ENCODE measurements at places on chromosomes 5 and 9.

DNA sequence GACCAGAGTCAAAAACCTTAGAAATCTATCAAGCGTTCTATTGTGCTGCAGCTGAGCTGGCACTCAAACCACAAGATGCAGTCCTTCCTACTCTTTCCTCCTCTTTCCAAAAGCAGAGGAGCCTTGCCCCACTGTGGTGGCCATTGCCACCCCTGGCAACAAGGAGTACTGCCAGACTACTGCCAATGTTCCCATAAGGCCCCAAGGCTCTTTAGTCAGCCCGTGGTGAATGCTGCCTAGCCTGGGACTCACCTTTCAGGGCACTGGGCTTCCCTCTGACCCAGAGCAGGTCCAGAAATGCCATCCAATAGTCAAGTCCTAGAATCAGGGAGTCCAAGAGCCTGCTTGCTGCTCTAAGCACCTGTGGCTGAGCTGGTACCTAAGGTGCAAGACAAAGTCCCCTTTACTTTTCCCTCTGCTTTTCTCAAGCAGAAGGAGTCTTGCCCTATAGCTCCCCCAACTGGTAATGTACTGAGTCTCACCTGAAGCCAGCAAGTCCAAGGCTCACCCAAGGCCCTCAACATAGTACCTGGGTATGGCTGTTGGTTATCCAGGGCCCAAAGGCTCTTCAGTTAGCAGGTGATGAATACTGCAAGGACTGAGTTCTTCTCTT is 219.4 kb downstream of the ATPSCKMT start:
- no peak for DNase-seq

GRCh38 chr9:137972988-137973470 is 95.4 kb downstream of the CACNA1B start:
- no peak for DNase-seq

- no peak for DNase-seq
These were observed 151.3 kb downstream of the GAS1 start for GRCh38 chr9:86795823-86796553.

DNA sequence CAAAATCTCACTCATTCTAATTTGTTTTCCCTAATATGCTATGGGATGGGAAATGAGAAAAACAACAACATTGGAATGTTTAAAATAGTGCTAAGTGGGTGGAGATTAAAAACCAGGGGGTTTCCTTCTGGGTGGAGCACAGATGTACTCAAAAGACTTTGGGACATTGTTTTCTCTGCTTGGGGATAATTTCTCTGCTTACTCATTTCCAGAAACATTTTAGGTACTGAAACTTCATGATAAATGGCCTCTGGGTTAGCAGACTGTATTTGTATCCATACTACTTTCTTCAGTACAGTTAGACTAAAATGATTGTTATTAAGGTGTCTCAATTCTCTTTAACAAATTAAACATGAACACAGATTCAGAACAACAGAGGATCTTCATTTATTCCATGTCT is 17.4 kb downstream of the ELOVL7 start:
- DNase-seq, result no peak

- DNase-seq, result no peak
These were observed 20.9 kb downstream of the SEMA5A start for GRCh38 chr5:9524941-9525340.

DNA sequence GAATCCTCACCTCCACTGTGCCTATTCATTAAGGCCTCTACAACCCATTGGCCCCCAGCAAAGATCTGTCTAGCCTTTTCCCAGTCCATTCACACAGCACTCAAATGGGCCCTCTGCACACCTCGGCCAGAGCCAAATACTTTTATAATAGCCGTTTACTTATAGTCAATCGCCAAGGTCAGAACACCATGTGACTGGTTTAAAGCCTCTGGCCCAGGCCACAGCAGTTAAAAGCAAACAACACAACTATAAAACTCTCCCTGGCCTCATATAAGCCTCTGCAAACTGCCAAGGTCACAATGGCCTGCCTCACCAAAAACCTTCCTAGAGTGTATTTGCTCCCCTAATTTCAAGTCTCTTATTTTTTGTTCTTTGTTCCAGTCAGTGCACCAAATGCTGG is 562.6 kb downstream of the CAAP1 start:
- no peak for DNase-seq

GRCh38 chr5:77946381-77947040 is 170.4 kb upstream of the TBCA start:
- no peak for DNase-seq

DNA sequence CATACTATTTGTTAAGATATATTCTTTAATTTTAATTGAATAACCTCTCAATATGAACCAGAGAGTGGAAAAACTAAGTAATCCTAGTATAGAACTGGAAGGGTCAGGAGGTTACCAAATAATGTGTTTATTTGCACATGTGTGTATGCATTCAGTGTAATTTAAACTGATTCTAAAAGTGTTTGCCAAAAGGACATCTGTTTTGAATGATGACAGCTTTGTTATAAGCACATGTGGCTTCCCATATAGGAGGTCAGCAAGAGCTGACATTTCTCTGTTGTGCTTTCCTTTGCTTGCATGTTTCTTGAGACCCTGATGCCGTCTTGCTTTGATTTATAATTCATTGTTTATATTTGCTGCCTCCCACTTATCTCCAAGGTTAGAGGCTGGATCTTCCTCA is 383.4 kb downstream of the BRINP1 start:
- DNase-seq, result no peak

DNA sequence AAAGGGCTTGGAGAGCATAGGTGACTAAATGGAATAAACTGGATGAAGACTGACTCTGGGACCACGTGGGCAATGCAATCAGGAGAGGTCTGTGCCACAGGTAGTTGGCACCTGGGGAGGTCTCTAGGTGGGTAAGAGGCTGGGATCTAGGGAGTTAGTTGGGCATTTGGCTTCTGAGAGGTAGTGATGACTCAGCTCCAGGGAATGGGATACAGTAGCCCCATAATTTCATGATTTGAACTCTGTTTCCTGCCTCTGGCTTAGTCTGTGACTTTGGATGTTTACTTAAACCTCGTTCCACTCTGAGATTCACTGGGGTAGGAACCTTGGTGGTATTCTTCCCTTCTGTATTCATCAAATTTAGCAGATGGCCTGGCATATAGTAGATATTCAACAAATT is 240.8 kb downstream of the KIF4B start:
- no peak for DNase-seq

DNA sequence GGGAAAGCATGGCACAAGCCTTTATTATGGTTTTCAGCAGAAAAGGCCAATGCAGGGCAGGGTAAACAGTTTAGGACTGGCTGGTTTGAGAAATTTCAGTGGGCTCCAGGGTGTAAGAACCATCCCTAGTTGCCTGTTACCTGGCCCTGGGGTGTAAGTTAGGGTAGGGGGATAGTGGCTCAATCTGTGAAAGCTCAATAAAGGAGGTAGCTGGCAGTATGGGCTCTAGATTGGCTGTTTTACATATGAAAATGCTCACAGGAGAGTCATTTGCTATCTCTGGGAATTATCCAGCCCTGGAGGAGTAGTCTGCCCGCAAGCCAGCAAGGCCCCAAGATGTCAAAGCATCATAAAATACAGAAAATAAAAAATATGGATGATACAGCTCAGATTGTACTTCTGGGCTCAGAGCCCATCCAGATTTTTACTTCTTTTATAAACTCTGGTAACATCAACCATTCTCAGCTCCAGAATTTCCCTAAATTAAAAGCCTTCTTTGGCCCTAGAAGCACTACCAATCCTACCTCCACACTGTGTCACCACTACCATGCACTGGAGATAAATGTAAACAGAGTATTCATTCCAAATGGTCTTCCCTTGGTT is 31.1 kb downstream of the SSBP2 start:
- no peak for DNase-seq

GRCh38 chr5:141623186-141623585 is 4.4 kb upstream of the DIAPH1 start:
- no peak for DNase-seq

- DNase-seq, result no peak
These were observed 96.6 kb upstream of the CD180 start for GRCh38 chr5:67293226-67293625.

DNA sequence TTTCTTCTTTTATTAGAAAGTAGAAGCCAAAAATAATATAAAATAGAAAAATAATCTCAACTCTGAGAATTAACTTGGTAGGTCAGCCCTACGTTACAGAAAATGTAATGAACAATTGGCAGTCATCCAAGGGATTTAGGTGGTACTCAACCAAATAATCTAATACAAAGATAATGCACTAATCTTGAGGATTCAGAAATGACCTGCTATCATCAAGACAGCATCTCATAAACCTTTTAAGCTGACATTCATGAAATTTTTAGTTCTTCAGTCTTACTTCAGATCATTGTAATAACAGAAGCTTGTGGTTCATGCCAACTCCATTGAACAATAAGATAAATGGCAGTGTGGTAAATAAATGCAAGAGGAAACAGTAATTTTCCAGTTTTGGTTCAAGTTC is 1058.0 kb downstream of the MAT2B start:
- no peak for DNase-seq
